ENCODE measurements at places on chromosomes 16 and 17.

DNA sequence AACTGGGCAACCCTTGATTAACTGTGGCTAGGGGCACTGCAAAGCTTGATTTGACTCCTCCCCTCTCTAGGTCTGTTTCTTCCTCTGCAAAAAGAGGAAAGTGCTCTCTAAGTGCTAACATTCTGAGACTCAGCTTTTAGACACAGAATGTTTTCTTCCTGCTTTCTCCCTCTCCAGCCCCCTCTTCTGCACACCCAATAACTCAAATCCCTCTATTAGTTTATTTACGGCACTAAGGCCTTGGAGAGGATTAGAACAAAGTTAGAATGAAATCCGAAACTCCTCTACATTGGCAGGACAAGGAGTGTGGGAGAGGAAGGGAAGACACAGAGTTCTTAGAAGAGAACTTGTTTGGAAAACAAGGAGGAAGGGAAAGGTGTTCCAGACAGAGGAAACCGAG lies 3.3 kb upstream of the SBK1 start:
- no peak for DNase-seq

GRCh38 chr16:71423865-71424264 lies 18.0 kb downstream of the TLE7 start:
- DNase-seq = no peak

GRCh38 chr16:72934636-72935403 lies 113.1 kb downstream of the ZFHX3 start:
- DNase-seq = no peak

- DNase-seq = no peak
Observed at GRCh38 chr17:35467824-35468223, 19.3 kb upstream of the SLFN13 start.

- no peak for DNase-seq
Observed at GRCh38 chr17:31902693-31903092, 1.2 kb upstream of the UTP6 start.

DNA sequence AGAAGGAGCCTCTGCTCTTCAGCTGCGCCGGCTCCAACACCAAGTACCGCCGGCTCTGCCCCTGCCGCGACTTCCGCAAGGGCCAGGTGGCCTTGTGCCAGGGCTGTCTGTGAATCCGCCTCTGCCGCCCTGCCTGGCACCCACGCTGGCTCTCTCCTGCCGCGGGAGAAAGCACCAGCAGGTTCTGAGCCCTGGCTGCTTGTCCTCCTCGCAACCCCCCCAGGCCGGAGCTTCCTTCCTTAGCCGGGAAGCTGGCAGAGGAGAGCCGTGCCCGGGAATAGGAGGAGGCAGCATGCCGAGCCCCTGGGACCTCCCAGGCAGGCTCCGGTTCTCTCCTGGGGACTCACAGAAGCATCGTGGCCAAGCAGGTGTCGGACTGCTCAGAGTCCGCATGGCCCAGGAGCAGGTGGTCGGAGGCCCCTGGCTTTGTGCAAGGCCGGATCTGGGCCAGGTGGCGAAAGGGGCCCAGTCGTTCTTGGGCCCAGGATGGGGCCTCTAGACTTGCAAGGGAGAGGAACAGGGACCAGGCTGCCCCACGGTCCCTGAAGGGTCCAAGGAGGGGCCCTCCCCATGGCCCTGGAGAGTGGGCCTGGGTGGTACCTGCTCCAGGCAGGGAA lies 80.6 kb downstream of the MGAT5B start:
- no peak for DNase-seq

DNA sequence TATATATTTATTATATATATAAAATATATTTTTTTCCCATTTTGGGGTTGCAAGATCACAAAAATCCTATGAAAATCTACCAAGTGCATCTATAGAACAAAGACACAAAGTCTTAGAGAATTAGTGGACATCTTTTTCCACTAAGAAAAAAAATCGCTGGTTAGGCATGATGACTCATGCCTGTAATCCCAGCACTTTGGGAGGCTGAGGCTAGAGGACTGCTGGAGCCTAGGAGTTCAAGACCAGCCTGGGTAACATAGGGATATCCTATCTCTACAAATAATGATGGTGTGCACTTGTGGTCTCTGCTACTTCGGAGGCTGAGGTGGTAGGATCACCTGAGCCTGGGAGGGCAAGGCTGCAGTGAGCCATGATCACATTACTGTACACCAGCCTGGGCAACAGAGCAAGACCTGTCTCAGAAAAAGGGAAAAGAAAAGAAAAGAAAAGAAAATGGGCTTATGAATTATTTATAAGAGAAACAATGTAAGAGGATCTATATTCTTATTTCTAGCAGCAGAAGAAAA lies 185.1 kb upstream of the PSMD7 start:
- DNase-seq = no peak

DNA sequence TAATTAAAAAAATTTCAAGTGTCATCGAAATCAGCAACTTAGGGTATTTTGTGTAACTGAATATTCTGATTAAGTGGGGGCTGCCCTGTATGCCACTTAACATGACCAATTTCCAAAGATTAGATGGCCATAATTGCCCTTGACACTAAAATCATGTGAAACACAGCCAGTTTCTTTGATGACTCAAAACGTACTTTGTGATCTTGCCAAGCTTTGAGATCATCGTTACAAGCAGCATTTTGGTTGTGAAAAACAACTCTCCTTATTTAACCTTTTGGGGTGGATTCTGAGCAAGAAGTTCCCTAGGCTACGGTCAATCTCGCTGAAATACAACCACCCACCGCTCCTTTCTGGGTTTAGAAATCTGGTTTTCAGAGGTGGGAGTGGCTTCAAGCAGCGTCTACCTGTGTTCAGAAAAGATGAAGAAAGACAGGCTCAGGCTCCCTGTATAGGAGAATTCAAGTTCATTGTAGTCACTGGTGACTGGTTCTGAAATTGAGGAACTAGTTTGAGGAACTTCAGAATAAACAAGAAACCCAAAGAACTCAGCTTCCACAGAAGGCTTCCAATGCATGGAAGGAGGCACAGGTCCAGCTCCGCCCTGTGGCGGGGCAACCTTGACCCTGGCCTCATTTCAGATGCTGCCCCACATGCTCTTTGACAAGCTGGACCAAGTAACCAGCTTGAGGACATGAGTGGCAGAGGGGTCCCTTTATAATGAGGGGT lies 9.4 kb downstream of the MAP3K14 start:
- peak; percentile 80 for DNase-seq

- peak; percentile 14 for DNase-seq
Observed at GRCh38 chr17:31318851-31319661, 2.4 kb downstream of the EVI2A start.

- DNase-seq = peak; percentile 72
Observed at GRCh38 chr17:8436169-8436843, 622 bp downstream of the NDEL1 start.

- DNase-seq = no peak
Observed at GRCh38 chr17:55731586-55732250, 9.1 kb upstream of the TMEM100 start.

- no peak for DNase-seq
Observed at GRCh38 chr17:66413559-66414520, 111.4 kb downstream of the PRKCA start.

GRCh38 chr17:38606646-38607611 lies 1.2 kb upstream of the SRCIN1 start:
- no peak for DNase-seq

DNA sequence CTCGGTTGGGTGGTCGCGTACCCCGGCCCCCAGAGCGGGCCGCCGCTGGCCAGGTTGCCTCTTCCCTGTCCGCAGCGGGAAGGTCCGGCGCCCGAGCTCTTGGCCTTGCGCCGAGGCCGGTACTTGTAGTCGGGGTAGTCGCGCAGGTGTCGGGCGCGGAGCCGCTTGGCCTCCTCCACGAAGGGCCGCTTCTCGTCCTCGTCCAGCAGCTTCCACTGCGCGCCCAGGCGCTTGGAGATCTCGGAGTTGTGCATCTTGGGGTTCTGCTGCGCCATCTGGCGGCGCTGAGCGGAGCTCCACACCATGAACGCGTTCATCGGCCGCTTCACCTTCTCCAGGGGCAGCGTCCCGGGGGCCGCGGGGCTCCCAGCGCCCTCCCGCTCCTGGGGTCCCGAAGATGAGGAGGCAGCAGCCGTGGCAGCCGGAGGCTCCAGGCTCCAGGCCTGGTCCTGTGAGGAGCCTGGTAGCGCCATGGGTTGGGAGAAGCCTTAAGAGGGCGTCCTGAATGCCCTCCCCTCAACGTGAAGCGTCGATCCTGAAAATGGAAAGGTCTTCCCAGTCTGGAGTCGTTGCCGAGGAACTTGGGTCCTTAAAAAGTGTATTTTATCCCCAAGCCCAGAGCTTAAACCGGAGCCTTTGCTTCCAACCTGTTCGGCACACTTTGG lies 558 bp downstream of the SOX15 start:
- peak; percentile 62 for DNase-seq

- no peak for DNase-seq
Observed at GRCh38 chr17:69046121-69046807, 14.5 kb downstream of the ABCA9 start.

- peak; percentile 3 for DNase-seq
Observed at GRCh38 chr16:21684199-21684598, 20.4 kb downstream of the OTOA start.

- DNase-seq = no peak
Observed at GRCh38 chr17:68318103-68318991, 27.1 kb downstream of the ARSG start.

DNA sequence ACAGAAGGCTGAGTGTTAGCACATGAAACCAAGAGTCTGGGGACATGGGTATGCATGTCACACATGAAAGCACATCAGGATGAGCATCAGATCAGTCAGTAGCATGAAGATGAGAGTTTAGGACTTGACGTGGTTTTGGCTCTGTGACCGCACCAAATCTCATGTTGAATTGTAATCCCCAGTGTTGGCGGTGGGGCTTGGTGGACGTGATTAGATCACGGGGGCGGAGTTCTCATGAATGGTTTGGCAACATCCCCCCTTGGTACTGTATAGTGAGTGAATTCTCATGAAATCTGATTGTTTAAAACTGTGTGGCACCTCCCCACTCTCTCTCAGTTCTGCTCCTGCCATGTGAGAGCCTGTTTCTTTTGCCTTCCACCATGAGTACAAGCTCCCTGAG lies 46.4 kb downstream of the CNGB1 start:
- DNase-seq = no peak

GRCh38 chr17:79395066-79395465 lies 215.8 kb downstream of the RBFOX3 start:
- no peak for DNase-seq

GRCh38 chr16:19344224-19344801 lies 58.8 kb downstream of the CLEC19A start:
- no peak for DNase-seq

DNA sequence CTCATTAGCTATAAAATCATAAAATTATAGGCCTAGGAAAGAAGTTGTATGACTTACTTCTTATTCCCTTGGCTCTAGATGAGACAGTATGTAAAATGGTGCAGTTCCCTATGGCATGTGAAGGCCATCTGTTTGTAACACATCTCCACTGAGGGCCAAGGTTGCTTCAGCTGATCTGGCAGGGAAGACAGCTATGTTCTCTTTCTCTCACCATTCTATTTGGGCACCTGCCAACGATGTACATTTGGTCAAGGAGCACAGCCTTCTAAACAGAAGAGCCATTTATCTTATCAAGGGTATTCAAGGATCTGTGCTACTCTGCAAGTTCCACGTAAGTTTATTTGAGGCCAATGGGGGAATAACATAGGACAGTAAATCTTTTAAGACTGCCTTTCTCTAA lies 129.8 kb upstream of the TOM1L1 start:
- DNase-seq = no peak

- no peak for DNase-seq
Observed at GRCh38 chr16:87107201-87107600, 210.0 kb downstream of the C16orf95 start.

- no peak for DNase-seq
Observed at GRCh38 chr17:82866590-82867191, 26.9 kb upstream of the ZNF750 start.

DNA sequence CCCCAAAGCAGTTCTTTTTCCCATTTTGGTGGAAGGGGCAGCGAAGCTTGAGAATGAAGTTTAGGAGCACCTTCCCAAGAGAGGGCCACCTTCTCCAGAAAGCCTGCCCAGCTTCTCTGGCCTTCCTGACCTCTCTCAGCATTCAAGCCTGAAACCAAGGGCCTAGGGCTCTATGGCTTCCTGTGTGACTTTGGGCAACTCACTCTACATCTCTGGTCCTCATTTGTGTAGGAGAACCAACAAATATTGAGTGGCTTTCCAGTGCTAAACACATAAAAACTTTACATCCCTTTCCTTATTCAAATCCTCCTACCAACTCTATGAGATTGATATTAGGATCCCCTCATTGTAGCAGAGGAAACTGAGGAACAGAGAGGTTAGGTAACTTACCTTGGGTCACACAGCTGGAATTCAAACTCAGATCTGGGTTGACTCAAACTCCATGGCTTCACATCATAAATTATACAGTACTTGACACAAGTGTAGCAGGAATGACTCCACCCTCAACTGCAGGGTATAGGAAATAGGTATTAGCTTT lies 32.0 kb upstream of the MYO18A start:
- no peak for DNase-seq

GRCh38 chr16:51034481-51035109 lies 116.5 kb downstream of the SALL1 start:
- no peak for DNase-seq

- DNase-seq = no peak
Observed at GRCh38 chr17:73603971-73604370, 40.3 kb downstream of the SDK2 start.

DNA sequence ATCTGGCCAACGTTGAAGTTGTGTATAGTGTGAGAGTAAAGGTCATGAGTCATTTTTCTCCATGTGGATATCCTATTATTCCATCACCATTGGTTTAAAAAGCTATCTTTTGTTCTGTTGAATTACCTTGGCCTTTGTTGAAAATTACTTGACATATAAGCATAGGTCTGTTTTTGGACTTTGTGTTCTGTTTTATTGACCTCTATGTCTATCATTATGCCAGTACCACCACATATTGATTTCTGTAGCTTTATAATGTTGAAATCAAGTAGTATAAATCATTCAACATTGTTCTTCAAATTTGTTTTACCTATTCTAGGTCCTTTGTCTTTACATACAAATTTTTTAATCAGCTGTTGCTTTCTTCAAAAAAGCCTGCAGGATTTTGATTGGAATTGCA lies 58.5 kb downstream of the NLK start:
- DNase-seq = no peak

- DNase-seq = no peak
Observed at GRCh38 chr16:11563493-11564040, 23.2 kb downstream of the LITAF start.

- DNase-seq = peak; percentile 72
Observed at GRCh38 chr17:50198026-50198669, 3.3 kb downstream of the COL1A1 start.

DNA sequence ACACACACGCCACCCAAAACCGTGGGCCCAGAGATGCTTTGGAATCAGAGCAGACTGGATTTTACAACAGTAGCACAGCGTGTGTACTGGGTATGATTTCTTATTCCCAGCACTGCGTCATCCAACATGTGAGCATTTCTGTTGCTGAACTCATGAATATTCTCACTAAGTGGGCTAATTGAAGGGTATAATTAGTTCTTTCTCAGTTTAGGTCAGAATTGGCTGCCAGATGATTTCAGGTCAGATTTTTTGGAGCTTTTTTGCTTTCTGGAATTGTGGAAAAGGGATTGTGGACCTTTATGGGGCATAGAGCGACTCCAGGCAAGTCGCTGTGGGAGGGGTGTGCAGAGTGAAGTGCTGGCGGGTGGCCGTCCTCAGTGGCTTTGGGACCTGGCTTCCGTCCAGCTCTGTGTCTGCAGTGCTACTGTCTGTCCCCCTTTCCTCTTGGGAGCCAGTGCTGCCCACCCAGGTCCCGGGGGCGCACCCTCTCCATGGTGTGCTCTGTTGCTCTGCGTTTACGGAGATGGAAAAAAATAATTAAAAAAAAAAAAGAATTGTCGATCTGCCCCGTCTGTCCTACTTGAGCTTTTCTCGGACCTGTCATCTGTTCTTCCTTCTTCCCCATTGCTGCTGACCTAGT lies 25.0 kb downstream of the FOXK2 start:
- no peak for DNase-seq

Data from stimulated activated naive CD8-positive, alpha-beta T cell treated with anti-CD3 and anti-CD28 coated beads, Interleukin-15, amount 100 ng/mL, for 72 hours (primary cell).